ENCODE measurements at places on chromosomes 6 and 20. TPM values are rescaled to one million over a fixed set of nuclear protein-coding genes. Genes with fewer than 3 reads are reported as not detected.

Gene GPLD1
- total RNA-seq: 8.3 TPM

Gene RAB44
- 0.03 TPM for total RNA-seq

Gene GMPR
- total RNA-seq: not detected

Gene HLA-DPB1
- 8.0 TPM for total RNA-seq

GRCh38 chr6:37517411-37517812 lies 17.7 kb upstream of the CCDC167 start:
- DNase-seq: no peak

- no peak for DNase-seq
These were observed 244.7 kb upstream of the PRND start for GRCh38 chr20:4476903-4477500.

DNA sequence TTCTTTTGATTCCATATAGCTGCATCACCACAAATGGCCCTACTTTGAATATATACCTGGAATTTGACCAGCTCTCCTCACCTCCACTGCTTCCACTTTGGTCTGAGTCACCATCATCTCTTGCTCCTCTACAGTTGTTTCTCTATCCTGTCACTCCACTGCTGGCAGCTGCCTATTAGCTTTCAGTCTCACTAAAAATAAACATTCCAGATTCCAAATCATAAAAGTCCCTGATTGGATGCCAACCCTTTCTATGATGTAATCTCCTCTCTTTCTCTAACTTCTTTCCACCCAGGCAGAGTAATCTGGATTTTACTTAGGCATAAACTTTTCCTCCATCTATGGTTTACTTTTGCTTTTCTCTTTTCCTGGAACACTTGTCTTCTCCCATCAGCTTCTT lies 49.1 kb downstream of the RFPL4B start:
- no peak for DNase-seq

DNA sequence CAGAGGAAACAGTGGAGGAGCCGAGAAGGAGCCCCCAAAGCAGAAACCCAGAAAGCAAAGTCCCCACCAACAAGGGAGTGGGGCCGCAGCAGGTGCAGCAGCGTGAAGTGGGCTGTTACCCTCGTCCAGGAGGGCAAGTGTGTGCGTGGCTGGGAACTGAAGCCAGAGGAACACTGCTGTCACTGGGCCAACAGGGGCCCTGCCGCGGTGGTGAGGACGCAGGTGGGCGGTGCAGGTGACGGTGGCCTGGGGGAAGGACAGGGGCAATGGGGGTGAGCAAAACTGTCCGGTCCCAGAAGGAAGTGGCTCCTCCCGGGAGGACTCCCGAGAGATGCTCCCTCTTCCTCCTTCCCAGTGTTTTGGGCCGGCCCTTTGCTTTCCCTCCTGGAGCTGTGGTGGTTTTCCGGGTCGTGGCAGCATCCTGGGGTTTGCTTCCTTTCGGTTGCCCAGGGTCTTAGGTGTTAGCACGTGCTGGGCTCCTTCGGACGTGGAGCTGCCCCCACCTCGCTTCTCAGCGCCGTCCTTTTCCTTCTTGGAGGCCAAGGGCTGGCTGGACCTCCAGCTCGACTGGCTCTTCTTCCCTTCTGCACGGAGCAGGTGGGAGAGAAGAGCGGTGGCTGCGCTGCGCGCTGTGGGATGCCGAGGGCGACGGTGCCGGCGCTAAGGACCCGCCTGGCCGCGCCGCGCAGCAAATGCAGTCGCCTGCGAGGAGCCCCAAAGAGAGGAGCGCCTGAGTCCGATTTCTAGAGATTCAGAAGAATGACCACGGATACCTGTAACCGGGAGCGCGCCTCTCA lies 62.7 kb upstream of the SLC2A12 start:
- DNase-seq: no peak

GRCh38 chr6:38169221-38169976 lies 349.9 kb downstream of the ZFAND3 start:
- peak; percentile 55 for DNase-seq

GRCh38 chr20:5065879-5066383 lies 53.8 kb downstream of the PCNA start:
- DNase-seq: no peak

DNA sequence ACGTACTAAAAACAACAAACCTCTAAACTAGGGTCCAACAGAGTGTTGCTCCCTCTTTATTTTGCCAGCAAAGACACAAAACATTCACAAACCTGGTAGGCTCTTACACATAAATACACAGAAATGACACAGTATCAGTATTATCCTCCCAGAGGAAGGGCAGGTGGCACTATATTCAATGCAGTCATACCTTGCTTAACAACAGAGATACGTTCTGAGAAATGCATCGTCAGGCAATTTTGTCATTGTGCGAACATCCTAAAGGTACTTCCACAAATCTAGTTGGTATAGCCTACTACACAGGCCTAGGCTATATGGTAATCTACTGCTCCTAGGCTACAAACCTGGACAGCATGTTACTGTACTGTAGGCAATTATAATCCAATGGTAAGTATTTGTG lies 9.6 kb downstream of the ZBTB2 start:
- DNase-seq: no peak

DNA sequence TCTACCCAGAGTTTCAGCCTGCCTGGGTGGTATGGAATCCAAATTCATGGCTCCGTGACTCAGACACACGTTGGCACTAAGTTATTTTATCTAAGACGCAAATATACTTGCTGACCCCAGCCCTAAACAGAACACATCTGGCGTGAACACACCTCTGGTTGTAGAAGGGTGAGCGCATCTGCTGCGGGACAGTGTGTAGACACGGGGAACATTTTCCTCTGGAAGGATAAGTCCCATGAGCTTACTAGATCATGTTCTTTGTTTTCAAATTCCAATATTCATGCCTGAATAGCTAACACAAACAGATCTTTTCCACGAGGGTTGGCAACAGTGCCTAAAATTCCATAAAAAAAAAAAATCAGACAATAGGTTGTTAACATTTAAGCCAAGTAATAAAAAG lies 87.8 kb downstream of the TMEM170B start:
- DNase-seq: no peak

DNA sequence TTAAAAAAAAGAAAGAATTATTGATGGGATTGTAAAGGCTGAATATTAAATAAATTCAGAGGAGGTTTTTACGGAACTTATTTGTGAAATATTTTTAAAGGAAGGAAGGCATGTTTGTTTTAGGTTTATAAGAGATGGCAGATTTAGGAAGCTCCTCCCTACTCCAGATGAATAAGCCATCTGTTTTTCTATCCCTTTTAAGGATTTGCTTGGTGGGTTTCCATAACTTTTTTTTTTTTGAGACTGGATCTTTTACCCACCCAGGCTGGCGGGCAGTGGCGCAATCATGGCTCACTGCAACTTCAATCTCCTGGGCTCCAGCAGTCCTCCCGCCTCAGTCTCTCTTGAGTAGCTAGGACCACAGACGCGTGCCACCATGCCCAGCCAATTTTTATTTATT lies 30.4 kb downstream of the PTPRA start:
- DNase-seq: no peak

GRCh38 chr20:61352346-61353260 lies 100.5 kb downstream of the CDH4 start:
- DNase-seq: peak; percentile 56

GRCh38 chr20:37319151-37319671 lies 26.7 kb upstream of the SRC start:
- peak; percentile 73 for DNase-seq

DNA sequence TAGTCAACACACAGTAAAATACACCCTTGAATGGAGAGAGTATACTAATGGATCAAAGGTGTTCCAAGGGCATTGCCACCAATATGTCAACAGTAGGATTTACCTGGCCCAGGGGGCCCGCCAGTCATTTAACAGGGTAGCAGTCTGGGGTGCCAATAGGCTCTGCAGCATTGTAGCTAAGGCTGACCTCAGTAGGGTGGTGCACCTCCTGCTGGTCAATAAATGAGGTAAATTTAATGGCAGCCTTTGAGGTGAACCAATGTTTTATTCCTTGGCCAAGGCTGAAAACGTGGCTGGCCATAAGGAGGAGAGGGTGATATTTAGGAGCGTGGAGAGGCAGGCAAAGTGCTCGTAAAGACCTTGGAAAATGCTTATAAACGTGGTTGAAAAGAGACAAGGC lies 147.2 kb downstream of the RPS12 start:
- DNase-seq: peak; percentile 23

DNA sequence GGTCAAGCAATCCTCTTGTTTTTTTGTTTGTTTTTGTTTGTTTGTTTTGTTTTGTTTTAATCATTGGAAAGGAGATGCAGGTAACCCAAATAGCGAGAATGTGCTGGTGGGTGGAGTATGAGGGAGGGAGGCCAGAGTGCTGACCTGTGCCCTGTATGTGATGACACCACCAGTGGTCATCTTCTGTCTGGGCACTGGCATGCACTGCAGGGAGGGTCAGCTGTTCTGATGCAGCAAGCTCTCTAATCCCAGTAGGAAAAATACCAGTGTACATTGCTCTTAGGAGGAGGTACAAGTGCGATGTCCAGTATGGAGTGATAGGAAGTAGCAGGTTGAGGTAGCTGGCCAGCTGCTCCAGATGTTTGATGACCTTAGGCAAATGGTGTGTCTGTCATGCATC lies 2.9 kb upstream of the CST1 start:
- DNase-seq: no peak

DNA sequence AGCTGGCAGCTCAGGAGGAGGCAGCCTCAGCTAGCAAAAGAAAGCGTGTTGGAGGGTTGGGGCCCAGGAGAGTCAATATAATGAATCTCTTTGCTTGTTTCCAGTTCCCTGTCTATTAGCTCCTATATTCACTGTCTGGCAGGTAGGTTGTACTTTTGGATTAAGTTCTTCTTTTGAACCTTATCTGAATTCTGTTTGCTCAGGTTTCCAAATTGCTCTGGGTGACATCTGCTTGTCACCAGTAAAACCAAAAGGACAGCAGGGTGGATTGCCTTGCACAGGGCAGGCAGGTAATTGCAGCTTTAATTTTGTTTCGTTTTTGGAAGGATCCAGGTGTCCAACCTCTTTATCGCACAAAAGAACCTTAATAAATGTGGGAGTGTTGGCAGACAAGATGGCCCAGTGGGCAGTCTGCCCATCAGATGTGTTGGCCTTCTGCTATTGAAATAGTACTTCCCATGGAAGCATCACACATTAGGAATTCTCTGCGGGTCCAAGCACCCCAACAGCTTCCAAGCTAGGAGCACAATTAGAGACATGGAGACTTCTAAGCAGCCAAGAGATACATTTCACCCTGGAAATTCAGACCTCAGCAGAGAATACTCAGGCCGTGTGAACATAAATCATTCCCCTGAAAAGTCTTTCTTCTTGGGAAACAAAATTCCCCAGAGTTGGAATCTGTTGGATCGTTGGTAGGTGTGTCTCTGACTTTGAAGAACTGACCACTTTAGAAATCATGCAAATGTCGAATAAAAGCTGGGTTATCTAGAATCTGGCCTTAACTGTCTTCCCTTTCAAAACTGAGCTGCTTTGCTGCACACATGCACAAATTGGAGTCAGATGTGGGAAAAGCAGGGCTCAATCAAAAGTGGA lies 286.9 kb upstream of the BMP2 start:
- DNase-seq: no peak

DNA sequence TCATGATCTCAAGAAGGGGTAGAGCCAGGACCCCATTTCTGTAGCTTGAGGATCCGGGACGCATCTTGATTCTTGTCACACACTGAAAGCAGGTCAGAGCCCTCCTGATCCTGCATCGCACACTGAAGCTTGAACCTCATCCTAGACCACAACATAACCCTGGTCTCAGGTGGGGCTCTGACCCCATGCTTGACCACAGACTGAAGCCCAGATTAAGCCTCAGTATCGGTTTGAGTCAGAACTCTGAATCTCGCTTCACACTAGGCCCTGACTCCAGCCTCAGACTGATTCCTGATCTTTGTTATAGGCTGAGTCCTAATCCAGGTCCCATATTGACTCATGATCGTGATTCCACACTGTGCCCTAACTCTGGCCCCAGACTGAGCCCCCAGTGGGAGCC lies 8.5 kb upstream of the RSPO4 start:
- no peak for DNase-seq

All from neural progenitor cell (in vitro differentiated cells).